Kidney glomerular epithelial cell (primary cell): ENCODE measurements at places on chromosomes 4 and X.

GRCh38 chrX:75211976-75212375, 55.9 kb upstream of the ABCB7 start:
- no peak for DNase-seq

- DNase-seq = no peak
Observed at GRCh38 chr4:183657564-183657963, 1.4 kb downstream of the RWDD4 start.

DNA sequence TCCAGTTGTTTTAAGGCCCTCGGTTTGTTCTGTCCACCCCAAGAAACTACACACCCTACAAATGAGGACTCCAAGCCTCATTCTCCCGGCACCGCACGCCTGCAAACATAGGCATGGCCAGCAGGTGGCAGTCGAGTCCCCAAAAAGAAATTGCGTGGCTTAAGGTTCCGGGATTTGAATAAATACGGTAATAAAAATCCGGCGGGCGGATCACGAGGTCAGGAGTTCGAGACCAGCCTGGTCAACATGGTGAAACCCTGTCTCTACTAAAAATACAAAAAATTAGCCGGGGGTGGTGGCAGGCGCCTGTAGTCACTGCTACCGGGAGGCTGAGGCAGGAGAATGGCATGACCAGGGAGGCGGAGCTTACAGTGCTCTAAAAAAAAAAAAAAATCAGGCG, 21.8 kb upstream of the CSF2RA start:
- DNase-seq = peak; percentile 28

- DNase-seq = no peak
Observed at GRCh38 chrX:83819304-83819703, 41.6 kb upstream of the CYLC1 start.

DNA sequence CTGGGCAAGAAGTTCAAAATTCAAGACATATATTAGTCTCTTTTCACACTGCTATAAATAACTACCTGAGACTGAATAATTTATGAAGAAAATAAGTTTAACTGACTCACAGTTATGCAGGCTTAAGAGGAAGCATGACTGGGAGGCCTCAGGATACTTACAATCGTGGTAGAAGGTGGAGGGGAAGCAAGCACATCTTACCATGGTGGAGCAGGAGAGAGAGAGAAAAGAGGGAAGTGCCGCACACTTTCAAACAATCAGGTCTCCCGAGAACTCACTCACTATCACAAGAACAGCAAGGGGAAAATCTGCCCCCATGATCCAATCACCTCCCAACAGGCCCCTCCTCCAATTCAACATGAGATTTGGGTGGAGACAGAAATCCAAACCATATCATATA, 273.3 kb upstream of the RASGEF1B start:
- no peak for DNase-seq
